Dermis blood vessel endothelial cell (primary cell): ENCODE measurements at places on chromosomes 3 and 15.

GRCh38 chr15:100372739-100373119 is 31.0 kb upstream of the ADAMTS17 start:
- DNase-seq: no peak

GRCh38 chr3:17313746-17314145 is 428.7 kb downstream of the TBC1D5 start:
- DNase-seq: no peak

DNA sequence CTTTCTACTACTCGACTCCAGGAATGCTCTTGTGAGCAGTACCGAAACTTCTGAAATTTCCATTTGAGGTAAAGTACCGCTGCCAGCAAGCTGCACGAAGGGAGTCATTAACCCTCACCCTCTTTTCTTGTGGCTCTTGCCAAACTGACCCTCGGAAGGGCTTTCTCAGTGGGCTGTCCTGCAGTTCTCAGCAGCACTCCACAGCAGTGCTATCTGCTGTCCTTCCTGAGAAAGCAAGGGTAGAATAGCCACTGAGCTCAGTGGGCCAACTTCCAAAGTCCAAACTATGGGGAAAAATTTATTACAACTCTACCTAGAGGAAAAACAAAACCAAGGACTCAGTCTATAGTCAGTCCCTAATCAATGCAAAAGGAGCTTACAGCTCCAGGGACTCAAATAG is 38.5 kb upstream of the COL8A1 start:
- no peak for DNase-seq

- DNase-seq: no peak
Measured at GRCh38 chr3:54251705-54252104, 129.4 kb downstream of the CACNA2D3 start.

GRCh38 chr3:151169262-151169947 is 33.6 kb downstream of the GPR171 start:
- DNase-seq: no peak

DNA sequence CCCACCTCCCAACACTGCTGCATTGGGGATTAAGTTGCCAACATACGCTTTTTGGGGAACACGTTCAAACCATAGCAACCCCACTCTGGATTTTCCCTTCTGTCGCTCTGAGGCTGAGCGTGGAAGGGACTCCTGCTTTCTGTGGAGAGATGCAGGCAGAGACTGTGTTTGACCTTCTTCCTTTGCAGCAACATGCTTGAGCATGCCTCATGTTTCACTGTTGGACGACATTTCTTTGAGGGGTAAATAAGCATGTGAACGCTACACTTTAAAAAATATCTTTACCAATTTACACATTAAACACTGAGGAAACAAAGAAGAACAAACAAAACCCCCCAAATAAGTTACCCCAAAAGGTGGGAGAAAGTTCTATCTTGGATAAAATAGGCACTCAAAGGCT is 14.2 kb upstream of the MAPK6 start:
- DNase-seq: no peak
